Hindlimb muscle (tissue), 1 donor: ENCODE measurements at places on chromosomes 3 and 15. TPM values are rescaled to one million over a fixed set of nuclear protein-coding genes. Genes with fewer than 3 reads are reported as not detected.

GRCh38 chr15:47492195-47492594 lies 225.1 kb upstream of the SEMA6D start:
- no peak for DNase-seq

DNA sequence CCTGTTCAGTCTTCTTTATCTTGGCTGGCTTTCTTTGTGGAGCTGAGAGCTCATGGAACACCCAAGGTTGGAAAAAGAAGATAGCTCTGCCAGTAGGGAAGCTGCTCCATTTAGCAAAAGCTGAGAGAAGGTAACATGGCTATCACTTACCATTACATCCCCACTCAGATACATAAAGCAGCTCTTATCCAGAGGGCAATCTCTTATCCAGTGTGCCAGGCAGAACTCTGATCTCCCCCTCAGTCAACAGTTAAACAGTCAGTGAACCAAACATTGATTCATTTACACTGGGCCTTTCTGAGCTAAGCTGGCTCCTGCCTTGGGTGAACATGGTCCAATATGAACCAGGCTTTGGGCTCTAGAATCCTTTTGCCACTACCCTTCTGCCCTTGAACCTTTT lies 624.2 kb downstream of the NTRK3 start:
- no peak for DNase-seq

GRCh38 chr3:27186013-27186412 lies 183.2 kb downstream of the NEK10 start:
- no peak for DNase-seq

Gene HRH1
- polyA plus RNA-seq: 3.4 TPM

- no peak for DNase-seq
Observed at GRCh38 chr3:133851266-133851906, 44.3 kb downstream of the RAB6B start.

DNA sequence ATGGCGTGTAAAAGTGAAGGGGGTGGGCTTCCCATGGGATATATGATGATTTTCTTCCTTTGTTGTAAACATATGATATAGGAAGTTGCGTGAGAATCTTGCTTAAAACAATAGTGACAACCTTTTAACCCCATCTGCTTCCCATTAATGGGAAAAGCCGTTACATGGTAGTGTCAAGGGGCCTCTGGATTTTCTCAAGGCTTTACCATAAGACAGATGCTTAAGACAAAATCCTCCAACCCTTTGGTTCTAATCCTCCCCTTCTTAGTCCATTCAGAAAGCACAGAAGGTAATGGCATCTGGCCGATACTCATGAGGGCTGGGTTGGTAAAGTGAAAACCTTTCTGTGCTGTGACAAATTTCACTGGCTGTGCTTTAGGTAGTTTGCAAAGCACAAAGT lies 25.0 kb downstream of the DPH3 start:
- no peak for DNase-seq

- no peak for DNase-seq
Observed at GRCh38 chr3:170410428-170411029, 8.1 kb upstream of the CLDN11 start.

Gene LIPC
- polyA plus RNA-seq: 1.0 TPM

DNA sequence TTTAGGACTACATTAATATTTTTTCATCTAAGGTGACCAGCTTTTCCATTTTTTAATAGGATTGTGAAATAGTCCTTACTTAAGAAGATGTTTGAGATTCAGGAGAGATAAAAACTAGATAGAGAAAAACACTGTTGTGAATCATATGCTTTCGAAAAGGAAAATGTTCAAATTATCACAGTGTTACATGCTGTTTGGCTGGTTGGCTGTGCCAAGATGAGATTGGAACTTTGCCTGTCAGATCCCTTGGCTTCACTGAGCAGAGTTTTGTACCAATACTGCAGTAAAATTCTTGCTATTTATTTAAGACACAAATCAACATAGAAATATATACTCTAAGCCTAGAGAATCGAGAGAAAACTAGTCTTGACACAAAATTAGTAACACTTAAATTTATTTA lies 117.2 kb downstream of the OXSM start:
- DNase-seq: no peak

GRCh38 chr3:106745344-106746168 lies 631.7 kb upstream of the CCDC54 start:
- no peak for DNase-seq

- DNase-seq: no peak
Observed at GRCh38 chr3:87766721-87767120, 292.1 kb downstream of the CGGBP1 start.

GRCh38 chr15:37789881-37790280 lies 144.6 kb upstream of the TMCO5A start:
- DNase-seq: no peak

DNA sequence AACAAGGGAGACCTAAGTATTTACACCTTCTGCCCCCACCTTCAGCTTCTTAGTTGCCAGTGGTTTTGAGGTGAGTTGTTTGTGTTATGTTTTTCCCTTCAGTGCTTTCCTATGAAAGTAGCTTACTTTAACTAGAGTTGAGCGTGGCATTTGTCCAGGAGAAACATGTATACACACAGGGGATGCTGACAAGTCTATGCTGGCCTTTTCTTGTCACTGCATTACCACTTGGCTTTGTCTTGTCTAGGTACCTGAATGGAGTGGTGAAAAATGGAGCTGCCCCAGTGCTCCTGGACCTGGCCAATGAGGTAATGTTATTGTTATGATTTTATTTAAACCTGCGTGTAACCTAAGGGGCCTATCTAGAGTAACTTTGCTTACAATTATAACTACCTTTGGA lies 74.4 kb downstream of the CDIN1 start:
- no peak for DNase-seq

DNA sequence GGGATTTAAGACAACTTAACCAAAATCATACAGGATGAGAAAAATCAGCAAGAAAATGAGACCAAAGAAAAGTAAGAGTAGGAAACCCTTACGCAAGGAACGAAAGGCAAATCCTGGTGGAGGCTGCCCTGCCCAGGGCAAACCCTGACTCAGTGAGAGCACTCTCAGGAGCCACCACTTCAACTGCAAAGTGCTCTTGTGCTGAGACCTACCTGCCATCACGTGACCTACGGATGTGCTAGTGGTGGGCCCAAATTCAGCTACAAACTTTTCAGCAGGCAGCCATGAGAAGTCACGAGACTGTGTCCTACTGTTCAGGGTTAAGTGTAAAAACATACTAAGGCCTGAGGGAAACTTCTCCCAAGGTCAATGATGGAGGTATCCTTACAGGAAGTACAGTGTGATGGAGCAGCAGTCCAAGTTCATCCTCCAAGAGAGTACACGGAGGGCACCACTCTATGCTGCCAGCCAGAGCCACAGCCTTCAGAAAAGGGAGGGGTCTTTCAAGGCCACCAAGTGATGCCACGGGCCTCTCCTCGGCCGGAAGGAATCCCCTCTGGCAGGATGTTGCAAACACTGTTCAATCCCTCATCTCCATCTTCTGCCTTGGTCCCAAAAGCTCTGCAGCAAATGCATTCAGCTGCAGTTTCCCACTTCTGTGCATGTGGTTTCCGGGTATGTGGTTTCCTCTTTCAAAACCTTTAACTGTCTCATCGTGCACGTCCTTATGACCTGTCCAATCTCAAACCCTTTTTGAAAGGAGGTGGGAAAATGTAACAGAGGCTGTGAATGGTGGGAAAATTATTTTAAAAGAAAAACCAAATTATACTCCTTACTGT lies 9.5 kb downstream of the CHSY1 start:
- no peak for DNase-seq

Gene ASB14
- 1.1 TPM for polyA plus RNA-seq

Gene PML
- 45.5 TPM for polyA plus RNA-seq

DNA sequence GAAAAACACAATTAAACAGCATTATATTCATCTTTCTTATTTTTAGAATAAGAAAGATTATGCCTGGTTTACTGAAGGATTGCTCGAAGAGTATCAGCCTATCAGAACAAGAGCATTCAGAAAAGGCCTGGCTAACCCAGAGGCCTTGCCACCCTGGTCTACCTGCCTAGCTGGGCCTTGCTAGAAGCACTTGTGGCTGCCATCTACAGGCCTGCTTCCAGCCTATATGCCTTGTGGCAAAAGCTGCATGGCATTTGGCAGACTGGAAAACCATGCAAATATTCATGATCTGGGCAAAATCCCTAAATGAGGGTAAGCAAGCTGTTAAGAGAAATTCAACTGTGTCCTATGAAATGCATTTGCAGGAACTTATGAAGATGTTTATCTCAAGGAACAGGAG lies 9.3 kb upstream of the ATP13A4 start:
- no peak for DNase-seq

Gene CMTM7
- 18.4 TPM for polyA plus RNA-seq
